ENCODE measurements at places on chromosomes 12 and 14. TPM values are rescaled to one million over a fixed set of nuclear protein-coding genes. Genes with fewer than 3 reads are reported as not detected.

Gene ATXN7L3B
- total RNA-seq = 19.4 TPM

Gene NFE2
- total RNA-seq = not detected

Gene FSCB
- total RNA-seq = not detected

Gene PTPRB
- under 0.01 TPM for total RNA-seq

Gene OTX2
- not detected for total RNA-seq

Gene CIROP
- total RNA-seq = not detected

Gene NAV3
- 66.1 TPM for total RNA-seq

Gene WIF1
- 0.37 TPM for total RNA-seq

Gene WNT5B
- total RNA-seq = 56.6 TPM

Gene SHMT2
- 260 TPM for total RNA-seq

Gene PLEKHG3
- total RNA-seq = 0.73 TPM

Gene TTC8
- total RNA-seq = 20.5 TPM

Gene CLEC1A
- not detected for total RNA-seq

Gene NANOG
- total RNA-seq = not detected

Gene KCNH3
- total RNA-seq = under 0.01 TPM

Gene PNP
- total RNA-seq = 73.9 TPM

Gene FRS2
- total RNA-seq = 23.7 TPM

Gene DLGAP5
- 33.8 TPM for total RNA-seq

Gene MYH6
- not detected for total RNA-seq

Gene IQSEC3
- total RNA-seq = not detected

Gene LMBR1L
- 41.8 TPM for total RNA-seq

Gene CD163L1
- total RNA-seq = under 0.01 TPM

Gene REM2
- not detected for total RNA-seq

Gene DBX2
- under 0.01 TPM for total RNA-seq

Measured in subcutaneous preadipocyte (primary cell).